Thyroid gland (tissue), 4 donors: ENCODE measurements at places on chromosomes 13 and 19. TPM values are rescaled to one million over a fixed set of nuclear protein-coding genes. Genes with fewer than 3 reads are reported as not detected.

GRCh38 chr13:104854007-104854406 lies 1681.5 kb downstream of the EFNB2 start:
- H3K27me3 ChIP-seq: no peaks in the 10 kb centered on the region
- no peak overlapping the region for H3K27ac ChIP-seq
- no peaks in the 10 kb centered on the region for H3K36me3 ChIP-seq
- no peak overlapping the region for H3K4me3 ChIP-seq

Gene SIGLEC12
- not detected for total RNA-seq

- no peaks in the 10 kb centered on the region for H3K27me3 ChIP-seq
- H3K4me3 ChIP-seq: no peak overlapping the region
- H3K4me1 ChIP-seq: no peaks in the 10 kb centered on the region
Measured at GRCh38 chr13:78712831-78713230, 53.9 kb upstream of the OBI1 start.

- no peak for DNase-seq
- H3K4me1 ChIP-seq: peaks cover 34% of the 10 kb centered on the region
- H3K27ac ChIP-seq: no peak overlapping the region
Measured at GRCh38 chr13:98263841-98264240, 86.8 kb upstream of the RNF113B start.

DNA sequence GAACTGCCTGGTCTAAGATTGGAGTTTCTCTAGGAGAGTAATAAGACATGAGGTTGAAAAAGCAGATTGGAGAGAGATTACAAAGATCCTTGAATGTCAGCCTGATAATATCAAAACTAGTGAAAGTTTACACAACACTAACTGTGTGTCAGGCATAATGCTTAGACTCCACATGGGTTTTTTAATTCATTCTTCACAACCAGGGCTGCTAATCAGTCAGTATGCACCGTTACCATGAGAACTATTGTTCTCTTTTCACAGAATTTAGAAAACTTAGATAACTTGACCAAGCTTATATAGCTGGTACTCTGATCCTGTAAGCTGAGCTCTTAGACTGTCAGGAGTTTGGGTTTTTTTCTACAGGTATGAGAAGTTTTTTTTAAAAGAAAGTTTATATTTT lies 46.6 kb upstream of the TSC22D1 start:
- no peaks in the 10 kb centered on the region for H3K36me3 ChIP-seq
- H3K4me1 ChIP-seq: no peaks in the 10 kb centered on the region
- no peak for DNase-seq
- no peaks in the 10 kb centered on the region for H3K27me3 ChIP-seq
- no peak overlapping the region for H3K4me3 ChIP-seq

Gene SGCG
- total RNA-seq: 0.67 TPM

Gene SYT3
- total RNA-seq: 1.3 TPM

DNA sequence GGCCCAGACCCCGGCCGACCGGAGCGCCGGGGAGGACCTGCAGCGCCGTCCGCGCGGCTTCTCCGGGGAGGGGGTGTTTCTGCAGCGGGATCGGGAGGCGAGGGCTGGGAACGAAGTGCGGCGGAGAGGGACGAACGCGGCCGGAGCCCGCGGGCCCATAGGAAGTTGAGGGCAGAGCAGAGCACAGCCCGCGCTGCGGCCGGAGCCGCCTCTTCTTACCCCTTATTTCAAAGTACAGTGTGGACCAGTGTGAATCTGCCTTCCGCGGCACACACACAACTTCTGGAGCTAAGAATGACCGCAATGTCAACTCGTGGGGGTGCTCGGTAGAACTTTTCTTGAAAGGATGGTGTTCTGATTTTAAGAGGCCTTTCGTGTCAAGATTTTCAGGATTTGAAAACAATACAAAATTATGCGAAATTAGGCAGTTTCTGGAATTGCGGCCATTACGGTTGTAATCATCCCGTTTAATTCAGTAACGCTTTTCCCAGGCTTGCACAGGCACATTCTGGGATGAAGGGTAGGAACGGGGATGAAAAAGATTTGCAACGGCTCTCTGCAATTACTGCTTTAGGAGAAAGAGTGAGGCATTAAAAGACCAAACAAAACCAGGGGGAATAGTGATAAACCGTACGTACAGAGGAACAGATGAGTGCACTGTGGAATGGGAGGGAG lies 821 bp downstream of the TDRD3 start:
- H3K36me3 ChIP-seq: no peaks in the 10 kb centered on the region
- peak overlapping the region; percentile 72 for H3K4me3 ChIP-seq
- peaks cover 14% of the 10 kb centered on the region for H3K4me1 ChIP-seq
- H3K27me3 ChIP-seq: no peaks in the 10 kb centered on the region
- peak overlapping the region; percentile 98 for H3K27ac ChIP-seq
- DNase-seq: peak; percentile 69

DNA sequence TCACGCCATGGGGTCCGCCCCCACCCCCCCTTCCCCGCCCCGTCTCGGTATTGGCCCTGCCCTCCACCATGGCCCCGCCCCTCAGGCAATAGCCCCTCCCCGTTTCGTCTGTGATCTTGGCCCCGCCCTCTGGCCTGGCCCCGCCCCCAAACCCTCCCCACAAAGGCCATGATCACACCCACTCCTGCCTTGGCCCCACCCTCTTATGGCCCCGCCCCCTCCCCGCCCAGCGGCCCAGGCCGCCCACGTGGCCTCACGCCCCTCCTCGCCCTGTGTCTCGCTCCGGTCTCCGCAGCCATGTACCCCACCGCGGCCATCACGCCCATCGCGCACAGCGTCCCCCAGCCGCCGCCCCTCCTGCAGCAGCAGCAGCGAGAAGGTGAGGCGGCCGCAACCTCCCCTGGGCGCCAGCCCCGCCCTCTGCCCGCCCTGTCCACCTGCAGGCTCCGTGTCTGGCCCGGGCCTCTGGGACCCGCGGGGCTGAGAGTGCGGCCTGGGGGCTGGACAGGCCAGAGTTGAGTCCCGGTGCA lies 61.3 kb downstream of the CELF5 start:
- no peak overlapping the region for H3K4me3 ChIP-seq
- peaks cover 8% of the 10 kb centered on the region for H3K4me1 ChIP-seq
- no peak for DNase-seq
- H3K27ac ChIP-seq: no peak overlapping the region
- H3K36me3 ChIP-seq: no peaks in the 10 kb centered on the region

Gene TTYH1
- total RNA-seq: not detected

GRCh38 chr13:55576389-55576788 lies 1564.3 kb upstream of the PRR20A start:
- no peak overlapping the region for H3K4me3 ChIP-seq
- no peaks in the 10 kb centered on the region for H3K4me1 ChIP-seq
- H3K36me3 ChIP-seq: no peaks in the 10 kb centered on the region
- DNase-seq: no peak
- H3K27ac ChIP-seq: no peak overlapping the region

- no peaks in the 10 kb centered on the region for H3K4me1 ChIP-seq
- H3K27me3 ChIP-seq: no peaks in the 10 kb centered on the region
- no peak for DNase-seq
Measured at GRCh38 chr13:97043302-97043701, 49.0 kb upstream of the OXGR1 start.

Gene CALR3
- not detected for total RNA-seq

GRCh38 chr13:19910336-19911072 lies 47.1 kb upstream of the ZMYM5 start:
- no peak for DNase-seq
- H3K27me3 ChIP-seq: no peaks in the 10 kb centered on the region
- H3K4me1 ChIP-seq: no peaks in the 10 kb centered on the region
- no peaks in the 10 kb centered on the region for H3K36me3 ChIP-seq
- H3K4me3 ChIP-seq: no peak overlapping the region

DNA sequence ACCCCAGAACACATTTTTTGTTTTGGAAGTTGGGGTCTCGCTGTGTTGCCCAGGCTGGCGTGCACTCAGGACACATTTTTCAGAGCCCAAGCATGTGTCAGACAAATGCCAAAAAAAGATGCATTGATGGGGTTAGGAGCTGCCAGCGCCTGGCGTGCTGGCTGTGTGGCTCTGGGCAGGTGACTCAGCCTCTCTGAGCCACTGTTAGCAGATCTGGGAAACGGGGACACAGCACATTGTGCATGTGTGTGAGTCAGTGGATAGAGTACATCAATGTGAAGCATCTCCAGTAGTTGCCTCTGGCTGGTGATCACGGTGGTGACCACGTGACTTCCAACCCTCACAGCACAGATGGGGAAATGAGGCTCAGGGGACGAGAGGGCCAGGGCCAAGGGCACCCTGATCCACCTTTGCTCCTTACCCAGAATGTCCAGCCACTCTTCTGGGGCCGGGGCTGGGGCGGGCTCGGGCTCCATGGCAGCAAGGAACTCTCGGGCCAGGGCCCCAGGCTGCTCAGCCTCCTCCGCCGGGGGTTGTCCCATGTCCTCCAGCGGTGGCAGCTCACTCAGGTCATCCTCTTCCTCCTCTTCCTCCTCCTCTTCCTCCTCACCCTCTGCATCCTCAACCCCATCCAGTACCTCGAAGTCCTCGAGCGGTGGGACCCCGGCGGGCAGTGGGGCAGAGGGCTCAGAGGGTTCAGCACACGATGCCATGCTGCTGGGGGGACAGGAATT lies 1.9 kb downstream of the FKBP8 start:
- H3K4me1 ChIP-seq: peaks cover 11% of the 10 kb centered on the region
- no peak overlapping the region for H3K4me3 ChIP-seq
- H3K27me3 ChIP-seq: no peaks in the 10 kb centered on the region
- H3K36me3 ChIP-seq: peaks cover 31% of the 10 kb centered on the region
- DNase-seq: no peak

Gene LILRB2
- total RNA-seq: 0.67 TPM

DNA sequence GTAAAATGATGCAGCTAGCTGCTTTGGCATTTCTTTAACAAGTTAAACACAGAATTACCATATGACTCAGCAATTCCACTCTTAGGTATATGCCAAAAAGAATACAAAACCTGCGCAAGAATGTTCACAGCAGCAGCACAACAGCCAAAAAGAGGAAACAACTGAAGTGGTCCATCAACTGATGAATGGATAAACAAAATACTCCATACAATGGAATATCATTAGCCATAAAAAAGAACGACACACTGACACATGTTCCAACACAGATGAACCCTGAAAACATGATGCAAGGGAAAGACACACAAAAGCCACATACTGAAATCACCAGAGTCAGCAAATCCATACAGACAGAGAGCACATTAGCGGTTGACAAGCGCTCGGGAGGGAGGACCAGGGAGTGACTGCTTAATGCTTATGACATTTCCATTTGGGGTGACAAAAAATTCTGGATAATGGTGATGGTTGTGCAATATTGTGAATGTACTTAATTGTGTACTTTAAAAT lies 3.0 kb downstream of the PCID2 start:
- no peaks in the 10 kb centered on the region for H3K36me3 ChIP-seq
- H3K4me1 ChIP-seq: peaks cover 20% of the 10 kb centered on the region
- DNase-seq: no peak
- no peaks in the 10 kb centered on the region for H3K27me3 ChIP-seq
- no peak overlapping the region for H3K27ac ChIP-seq
- H3K4me3 ChIP-seq: no peak overlapping the region

Gene LRRC4B
- 2.3 TPM for total RNA-seq

Gene CHST8
- not detected for total RNA-seq

Gene CEACAM16
- not detected for total RNA-seq

GRCh38 chr13:25783601-25784024 lies 268.2 kb downstream of the SHISA2 start:
- H3K27me3 ChIP-seq: no peaks in the 10 kb centered on the region
- no peak for DNase-seq
- no peak overlapping the region for H3K4me3 ChIP-seq
- H3K36me3 ChIP-seq: no peaks in the 10 kb centered on the region
- H3K4me1 ChIP-seq: no peaks in the 10 kb centered on the region
- no peak overlapping the region for H3K27ac ChIP-seq

DNA sequence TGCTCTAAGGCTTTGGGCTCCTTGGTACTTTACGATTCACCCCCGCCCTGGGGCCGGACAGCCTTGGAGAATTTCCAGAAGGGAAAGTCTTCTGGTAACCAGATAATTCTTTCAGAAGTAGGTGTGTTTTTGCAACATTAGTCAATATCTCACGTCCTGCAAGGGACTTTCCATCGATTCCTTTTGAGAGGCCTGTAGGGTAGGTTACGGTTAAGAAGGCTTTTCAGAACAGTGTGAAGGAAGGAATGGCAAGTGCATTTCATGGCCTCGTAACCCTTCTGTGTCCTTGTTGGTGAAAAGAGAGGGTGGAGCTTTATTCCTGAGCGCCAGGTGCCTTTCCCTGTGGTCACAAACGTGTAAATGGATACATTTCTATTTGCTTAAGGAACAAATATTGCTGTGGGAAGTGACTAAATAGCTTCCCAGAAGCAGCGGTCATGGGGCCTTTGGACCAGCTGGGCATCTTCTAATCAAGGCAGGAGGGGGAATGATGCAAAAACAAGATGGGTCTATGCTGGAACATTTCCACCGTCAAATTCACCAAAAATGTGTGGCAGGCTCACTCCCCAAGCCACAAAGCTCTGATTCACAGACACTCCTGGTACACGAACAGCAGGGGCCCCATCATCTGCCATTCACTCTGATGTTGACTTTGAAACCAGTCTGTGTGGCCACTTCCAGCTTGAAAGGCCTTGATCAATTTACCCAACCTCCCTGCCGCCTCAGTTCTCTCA lies 99.2 kb downstream of the ANKRD10 start:
- no peak overlapping the region for H3K4me3 ChIP-seq
- no peaks in the 10 kb centered on the region for H3K36me3 ChIP-seq
- no peak overlapping the region for H3K27ac ChIP-seq
- DNase-seq: no peak
- H3K4me1 ChIP-seq: peaks cover 17% of the 10 kb centered on the region

DNA sequence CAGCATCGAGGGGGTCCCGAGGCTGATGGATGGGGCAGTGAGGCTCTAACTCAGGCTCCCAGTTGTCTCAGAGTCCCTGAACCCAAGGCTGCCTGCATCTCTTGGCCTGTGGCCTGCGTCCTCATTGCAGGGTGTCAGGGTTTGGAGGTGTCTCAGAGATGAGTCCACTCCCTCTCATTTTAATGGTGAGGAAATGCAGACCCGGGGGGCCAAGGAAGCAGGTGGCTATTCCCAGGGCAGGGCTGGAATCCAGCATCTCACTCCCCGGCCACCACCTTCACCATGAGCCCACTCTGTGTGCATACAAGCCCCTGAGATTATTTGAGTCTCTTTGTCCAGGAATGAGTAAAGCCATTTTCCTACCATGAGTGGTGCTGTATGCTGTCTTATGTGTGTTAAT lies 21.4 kb downstream of the TEX29 start:
- H3K4me3 ChIP-seq: no peak overlapping the region
- H3K27me3 ChIP-seq: no peaks in the 10 kb centered on the region
- no peak overlapping the region for H3K27ac ChIP-seq
- H3K36me3 ChIP-seq: no peaks in the 10 kb centered on the region
- no peak for DNase-seq

- H3K36me3 ChIP-seq: peaks cover 24% of the 10 kb centered on the region
- DNase-seq: no peak
- H3K4me3 ChIP-seq: no peak overlapping the region
- peaks cover 28% of the 10 kb centered on the region for H3K4me1 ChIP-seq
Measured at GRCh38 chr19:40444825-40445312, 734 bp upstream of the SERTAD3 start.

- no peak for DNase-seq
- H3K27me3 ChIP-seq: peaks cover 2% of the 10 kb centered on the region
- H3K4me1 ChIP-seq: peaks cover 13% of the 10 kb centered on the region
- no peak within 1 kb of the TSS for H3K4me3 ChIP-seq
- no peaks in the 10 kb centered on the region for H3K36me3 ChIP-seq
Measured at GRCh38 chr19:54100561-54100960, at the start of gene OSCAR. Gene OSCAR (minus strand): TSS chr19:54100803. CDS start chr19:54100792, 11 bp downstream.

Gene KLK13
- total RNA-seq: not detected
